ENCODE measurements at places on chromosomes 7 and 10.
A peak's percentile ranks its signal among the peaks of the same experiment; 100 is the strongest.

GRCh38 chr7:5607951-5608656 lies 173.4 kb downstream of the RNF216 start:
- no peak for DNase-seq

GRCh38 chr7:2633538-2634266 lies 1.9 kb downstream of the TTYH3 start:
- peak; percentile 51 for DNase-seq

DNA sequence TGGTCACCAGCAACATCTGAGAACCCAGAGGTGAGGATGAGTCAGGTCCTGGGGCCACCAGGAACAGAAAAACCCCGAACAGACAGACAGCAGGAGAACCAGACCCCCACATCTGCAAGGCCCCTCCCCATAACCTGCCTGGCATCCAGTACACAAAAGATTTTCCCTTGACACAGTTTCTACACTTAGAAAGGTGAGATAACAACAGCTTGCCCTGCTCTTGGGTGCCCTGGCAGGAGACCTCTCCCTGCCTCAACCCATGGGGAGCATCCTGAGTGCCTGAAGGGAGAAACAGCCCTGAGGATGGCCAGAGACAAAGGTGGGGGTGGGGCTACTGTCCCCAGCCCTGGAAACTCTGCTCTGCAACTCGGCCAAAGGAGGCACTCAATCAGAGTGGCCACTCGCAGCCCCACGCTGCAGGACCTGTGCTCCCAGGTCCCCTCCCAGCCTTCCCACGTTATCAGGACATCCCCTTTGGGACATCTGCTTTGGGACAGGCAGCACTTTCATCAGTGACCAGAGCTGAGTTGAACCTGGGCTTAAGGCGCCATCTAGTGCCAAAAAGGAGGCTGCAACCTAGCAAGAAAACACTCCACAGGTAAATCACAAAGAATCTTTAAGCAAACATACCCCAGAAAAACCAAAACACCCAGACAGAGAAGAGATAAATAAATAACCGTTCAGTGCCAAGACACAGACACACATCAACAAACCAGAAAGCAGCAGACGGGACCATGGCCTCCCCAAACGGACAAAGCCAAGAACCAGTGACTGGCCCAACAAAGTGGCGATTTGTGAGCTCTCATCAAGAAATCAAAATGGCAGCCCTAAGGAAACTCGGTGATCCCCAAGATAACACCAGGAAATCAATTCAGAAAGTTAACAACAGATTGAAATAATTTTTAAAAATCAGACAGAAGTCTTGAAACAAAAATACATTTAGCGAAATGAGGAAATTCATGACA lies 233.7 kb downstream of the PTPRN2 start:
- peak; percentile 47 for DNase-seq

DNA sequence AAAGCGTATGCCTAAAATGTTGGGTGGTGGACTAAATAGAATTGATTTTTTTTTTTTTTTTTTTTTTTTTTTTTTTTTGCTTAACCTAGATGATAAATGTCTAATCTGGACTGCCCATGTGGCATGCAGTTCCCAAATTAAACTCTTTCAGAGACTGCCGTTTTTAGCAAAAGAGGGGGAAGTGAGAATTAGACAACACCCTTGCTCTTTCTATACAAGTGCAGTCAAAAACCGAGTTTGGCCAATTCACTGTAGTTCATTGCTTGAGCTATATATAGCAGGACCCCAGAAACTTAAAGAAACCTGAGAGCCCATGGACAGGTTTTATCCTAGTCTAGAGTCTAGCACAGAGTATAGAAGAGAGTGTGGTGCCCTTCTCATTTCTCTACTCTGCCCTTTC lies 141.9 kb downstream of the GRM3 start:
- DNase-seq = no peak

- peak; percentile 18 for DNase-seq
These were observed 1.1 kb downstream of the RASSF4 start for GRCh38 chr10:44960482-44961229.

DNA sequence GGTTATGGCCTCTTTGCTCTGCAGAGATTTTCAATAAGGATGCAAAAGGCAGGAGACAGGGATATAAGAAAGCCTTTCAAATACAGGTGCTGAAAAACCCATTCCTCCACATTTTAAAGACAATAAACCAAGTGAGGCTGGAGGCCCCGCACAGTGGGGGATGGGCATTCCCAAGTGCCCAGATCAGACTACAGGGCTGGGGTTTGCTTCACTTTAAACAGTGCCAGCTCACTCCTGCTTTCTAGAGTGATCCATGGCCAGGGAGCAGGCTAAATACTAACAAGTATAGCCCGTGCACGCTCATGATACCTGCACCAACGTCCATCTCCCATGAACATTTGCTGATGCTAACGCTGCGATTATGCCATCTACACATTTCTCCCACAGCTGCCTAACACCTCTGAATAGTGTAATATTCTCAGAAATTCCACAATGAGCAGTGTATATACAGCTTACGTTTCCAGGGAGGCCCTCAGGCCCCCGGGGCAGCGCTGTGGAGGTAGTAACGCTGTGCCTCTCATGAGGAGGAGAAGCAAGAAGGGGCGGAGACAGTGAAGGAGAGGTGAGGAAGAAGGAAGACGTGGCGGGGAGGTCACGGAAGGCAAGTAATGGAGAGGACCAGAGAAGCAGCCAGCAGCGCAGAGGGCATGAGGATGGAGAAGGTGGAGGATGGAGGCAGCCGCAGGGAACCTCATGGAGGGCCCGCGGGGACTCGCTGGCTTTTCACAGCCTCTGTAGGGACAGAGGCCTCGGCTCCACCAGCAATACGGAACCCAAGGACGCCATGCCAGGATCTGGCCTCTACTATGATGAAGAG lies 141.7 kb downstream of the USP6NL start:
- DNase-seq = no peak

DNA sequence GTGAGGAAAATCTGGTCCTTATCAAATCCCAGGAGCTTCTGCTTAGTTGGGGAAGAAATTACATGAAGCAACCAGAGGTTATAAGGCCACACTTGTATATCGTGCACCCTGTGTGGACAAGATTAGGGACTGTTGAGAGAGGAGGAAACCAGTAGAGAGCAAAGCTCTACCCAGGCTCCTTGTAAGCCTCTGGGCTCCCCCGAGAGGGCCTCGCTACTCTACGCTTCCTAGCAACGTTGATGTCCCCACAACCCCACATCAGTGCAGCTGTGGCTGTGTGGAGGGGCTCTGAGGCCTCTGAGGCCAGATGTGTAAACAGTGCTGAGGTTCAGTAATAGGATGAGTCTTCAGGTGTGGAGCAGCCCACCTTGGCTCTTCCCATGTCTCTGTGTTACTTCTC lies 16.0 kb downstream of the HIF1AN start:
- no peak for DNase-seq

DNA sequence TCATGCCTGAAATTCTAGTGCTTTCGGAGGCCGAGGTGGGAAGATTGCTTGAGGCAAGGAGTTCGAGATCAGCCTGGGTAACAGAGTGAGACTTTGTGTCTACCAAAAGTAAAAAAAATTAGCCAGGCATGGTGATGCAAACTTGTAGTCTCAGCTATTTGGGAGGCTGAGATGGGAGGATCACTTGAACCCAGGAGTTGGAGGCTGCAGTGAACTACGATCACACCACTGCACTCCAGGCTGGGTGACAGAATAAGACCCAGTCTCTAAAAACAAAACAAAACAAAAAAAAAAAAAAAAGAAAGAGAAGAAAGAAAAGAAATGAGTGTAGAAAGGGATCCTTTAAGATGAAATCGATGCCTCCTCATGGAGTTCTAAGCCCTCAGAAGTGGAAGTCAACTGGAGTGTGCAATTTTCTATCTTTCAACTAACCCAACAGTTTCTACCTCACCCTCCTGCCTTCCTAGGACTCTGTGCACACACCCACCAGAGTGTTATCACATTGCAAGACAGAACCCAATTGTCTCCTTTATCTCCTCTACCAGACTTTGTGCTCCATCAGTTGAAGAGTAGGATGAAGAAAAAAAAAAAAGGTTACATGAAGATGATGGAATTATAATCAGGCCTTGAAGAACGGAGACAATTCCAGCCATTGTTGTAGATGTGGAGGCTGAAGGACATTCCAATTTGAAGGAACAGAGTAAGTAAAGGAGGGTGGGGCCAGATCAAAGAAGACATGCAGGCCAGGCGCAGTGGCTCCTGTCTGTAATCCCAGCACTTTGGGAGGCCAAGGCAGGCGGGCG lies 26.9 kb downstream of the NYAP1 start:
- no peak for DNase-seq

DNA sequence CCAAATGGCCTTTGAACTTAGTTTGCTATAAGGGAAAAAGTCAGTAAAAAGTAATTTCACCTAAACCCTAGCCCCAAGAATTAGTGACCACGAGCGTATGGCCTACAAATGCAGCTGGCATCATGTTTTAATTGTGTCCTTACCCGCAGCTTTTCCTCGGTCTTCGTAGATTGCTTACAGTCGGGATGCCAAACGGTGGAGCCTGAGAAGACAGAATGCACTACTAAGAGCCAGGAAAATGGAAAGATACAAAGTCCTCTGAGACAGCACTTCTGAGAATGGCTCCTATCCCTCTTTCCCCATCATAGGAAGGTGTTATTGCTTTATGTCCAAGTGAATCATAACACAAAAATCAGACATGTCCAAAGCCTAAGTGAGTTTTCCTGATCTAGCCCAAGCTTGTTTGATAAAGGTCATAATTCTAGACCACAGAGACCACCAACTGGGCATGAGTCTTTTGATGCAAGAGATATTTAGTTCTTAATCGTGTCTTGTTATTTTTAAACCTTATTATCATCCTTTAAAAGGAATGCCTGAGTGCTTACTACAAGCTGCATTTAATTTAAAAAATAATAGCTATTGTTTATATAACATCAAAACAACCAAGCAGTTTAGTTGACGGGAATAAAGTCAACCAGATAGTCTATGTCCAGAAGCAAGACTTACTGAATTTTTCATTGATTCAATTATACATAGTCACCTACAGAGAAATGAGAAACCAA lies 83.7 kb upstream of the AFAP1L2 start:
- DNase-seq = no peak

GRCh38 chr10:72106154-72106849 lies 18.0 kb upstream of the SPOCK2 start:
- DNase-seq = no peak

DNA sequence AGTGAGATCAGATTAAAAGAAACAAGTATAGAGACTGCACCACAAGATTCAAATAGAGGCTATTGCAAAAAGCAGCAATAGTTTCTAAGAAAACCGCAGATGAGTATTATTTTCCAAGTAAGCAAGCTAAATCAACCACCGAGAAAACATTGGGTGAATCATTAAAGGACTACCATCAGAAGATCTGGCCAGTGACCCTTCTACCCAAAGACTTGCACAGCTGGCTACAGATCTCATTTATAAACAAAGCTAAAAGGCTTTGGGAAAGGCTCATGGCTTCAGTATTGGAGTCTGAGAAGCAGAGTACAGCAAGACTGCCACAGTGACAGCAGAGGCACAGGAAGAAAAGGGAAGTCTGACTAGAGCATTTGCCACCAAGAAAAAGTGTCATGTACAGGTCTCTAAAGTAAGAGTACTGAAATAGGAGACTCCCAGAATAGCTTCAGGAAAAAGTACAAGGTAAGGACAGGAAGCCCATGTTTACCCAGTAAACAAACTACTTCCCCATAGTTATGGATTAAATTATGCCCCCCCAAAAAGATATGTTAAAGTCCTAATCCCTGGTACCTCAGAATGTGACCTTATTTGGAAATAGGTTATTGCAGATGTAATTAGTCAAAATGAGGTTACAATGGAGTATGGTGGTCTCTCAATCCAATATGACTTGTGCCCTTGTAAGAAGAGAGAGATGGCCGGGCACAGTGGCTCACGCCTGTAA lies 19.0 kb downstream of the STEAP1 start:
- no peak for DNase-seq

- no peak for DNase-seq
These were observed 231.3 kb downstream of the LRMDA start for GRCh38 chr10:75662715-75663114.

GRCh38 chr7:68014031-68014736 lies 1017.6 kb downstream of the TYW1 start:
- no peak for DNase-seq

DNA sequence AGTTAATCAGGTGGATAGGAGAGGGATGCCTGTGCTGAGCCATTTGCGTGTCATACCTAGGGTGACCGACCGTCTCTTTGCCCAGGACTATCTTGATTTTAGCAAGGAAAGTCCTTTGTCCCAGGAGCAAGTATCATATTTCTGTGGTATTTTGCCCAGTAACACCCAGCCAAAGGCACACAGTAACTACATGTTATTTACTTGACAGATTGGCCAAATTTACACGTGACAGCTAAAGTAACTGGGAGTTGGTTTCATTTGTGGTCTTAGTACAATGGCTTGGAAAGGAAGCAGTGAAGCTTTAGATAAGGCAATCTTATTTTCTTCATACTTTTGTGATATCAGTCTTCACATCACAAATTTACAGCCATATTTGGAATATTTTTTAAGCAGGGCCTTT lies 142.1 kb downstream of the JCAD start:
- no peak for DNase-seq

DNA sequence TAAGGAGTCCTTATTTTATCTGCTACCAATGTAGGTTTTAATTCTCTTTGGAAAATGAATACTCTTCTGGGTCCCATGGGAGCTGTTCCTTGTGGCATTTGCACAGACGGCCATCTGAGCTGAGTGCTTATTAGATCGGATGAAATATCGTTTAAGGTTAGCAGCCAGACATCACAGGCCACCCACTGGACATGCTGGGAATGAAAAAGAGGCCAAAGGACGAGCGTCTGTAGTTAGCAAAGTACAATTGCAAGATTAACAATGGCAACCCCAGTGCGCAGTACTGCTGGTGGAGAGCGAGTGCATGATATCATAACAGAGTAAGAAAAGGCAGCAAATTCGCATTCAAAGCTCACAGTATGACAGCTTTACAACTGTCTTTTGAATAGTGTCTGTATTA lies 28.3 kb upstream of the CREB5 start:
- no peak for DNase-seq

GRCh38 chr10:124740369-124741280 lies 3.6 kb downstream of the FAM53B start:
- no peak for DNase-seq

GRCh38 chr10:11759347-11759746 lies 17.2 kb downstream of the ECHDC3 start:
- no peak for DNase-seq

DNA sequence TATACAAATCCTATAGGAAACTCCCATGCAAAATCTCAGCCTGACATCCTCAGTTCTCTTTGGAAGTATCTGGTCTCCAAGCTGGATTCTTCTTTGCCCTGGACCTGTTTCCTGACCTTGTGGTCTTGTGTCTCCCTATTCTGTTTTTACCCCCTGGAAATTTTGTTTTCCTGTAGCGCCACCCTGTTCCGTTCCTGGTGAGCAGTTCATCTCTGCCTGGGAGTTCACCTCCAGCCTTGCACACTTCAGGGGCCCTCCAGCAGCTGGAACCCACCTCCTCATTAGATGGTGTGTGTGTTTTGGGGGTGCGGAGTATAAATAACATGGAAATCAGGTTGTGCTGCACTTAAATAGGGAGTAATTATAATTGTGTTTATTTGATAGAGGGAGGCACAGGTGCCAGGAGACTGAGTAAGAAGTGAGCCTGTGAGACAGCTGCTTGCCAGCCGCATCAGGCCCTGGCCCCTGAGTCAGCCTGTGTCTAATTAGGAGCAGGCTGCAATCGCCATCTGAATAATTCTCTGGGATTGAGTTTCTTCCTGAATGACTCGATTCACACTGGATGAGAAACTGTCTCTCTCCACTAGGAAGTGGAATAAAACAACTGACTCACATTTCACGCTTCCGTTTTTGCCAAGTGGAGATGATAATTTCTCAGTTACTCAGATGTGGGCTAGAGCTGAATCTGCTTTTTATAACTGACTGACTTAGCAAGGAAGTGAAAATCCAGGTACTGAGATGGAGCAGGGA lies 69.4 kb upstream of the HECTD2 start:
- DNase-seq = no peak

GRCh38 chr7:142749218-142749993 lies at the start of gene PRSS1:
Gene PRSS1 (plus strand): TSS chr7:142749472. CDS start chr7:142749485, 13 bp downstream.
- no peak for DNase-seq

Measured in activated CD8-positive, alpha-beta memory T cell treated with anti-CD3 and anti-CD28 coated beads, Interleukin-2, amount 10 ng/mL, durations not matched to agents 7 days and 5 days (primary cell).